ENCODE measurements at places on chromosomes 13 and 19.

DNA sequence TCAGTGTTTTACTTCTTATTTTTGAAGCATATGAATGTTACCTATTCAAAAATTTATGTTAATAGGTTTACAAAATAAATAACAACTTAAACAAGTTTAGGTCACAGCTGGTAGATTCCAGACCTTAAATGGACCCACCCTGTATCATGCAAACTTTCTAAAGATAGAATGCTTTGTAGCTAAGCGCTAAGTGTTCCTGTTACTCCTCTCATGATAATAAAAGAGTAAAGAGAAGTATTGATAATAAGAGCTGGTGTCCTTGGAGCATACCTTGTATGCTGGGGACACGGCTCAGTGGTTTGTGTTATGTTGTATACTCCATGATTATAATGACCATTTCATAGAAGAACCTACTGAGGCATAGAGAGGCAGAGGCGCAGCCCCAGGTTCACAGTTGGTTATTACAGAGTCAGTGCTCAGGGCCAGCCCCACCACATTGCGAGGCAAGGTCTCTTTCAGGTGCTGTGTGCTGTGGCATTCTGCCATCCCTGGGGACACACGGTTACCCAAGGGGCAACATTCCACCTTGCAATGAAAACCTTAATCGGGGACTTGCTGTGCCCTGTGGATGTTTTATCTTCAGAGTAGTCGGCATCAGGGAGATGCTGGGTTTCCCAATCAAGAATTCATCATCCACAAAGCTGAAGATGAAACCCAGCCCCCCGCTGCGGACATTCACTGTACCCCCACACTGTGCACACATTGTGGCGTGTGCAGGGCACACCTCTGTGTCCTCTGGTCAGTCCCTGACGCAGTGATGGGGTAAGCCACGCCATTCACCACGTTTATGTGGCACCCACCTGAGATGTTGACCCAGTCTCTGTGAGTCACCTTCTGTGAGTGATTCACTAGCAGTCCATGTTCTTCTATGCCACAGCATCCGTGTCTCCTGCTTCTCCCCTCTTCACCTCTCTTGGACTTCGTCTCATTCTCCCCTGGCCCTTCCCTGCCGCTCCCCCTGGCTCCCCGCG is 186.7 kb downstream of the COL4A1 start:
- H3K36me3 ChIP-seq, result no peaks in the 10 kb centered on the region
- no peak overlapping the region for H3K4me3 ChIP-seq
- DNase-seq, result no peak
- no peaks in the 10 kb centered on the region for H3K4me1 ChIP-seq
- no peak overlapping the region for H3K27ac ChIP-seq

DNA sequence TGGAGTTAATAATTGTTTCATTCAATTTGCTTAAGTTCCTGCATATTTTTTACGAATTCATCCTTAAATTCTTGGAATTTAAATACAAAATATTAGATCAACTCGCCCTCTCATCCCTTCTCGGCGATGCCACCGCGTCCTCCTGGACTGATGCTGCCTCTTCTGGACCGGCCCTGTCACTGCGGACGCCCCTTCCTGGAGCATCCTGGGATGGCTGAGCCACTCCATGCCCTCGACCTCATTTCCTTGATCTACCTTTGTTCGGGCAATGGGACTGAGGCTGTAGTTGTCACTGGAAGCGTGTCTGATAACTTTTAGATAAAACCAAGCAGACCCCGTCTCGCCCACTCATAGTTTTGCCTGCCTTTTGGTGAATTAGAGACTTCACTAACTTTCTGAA is 283.7 kb downstream of the TEX29 start:
- DNase-seq, result no peak
- no peak overlapping the region for H3K4me3 ChIP-seq
- no peak overlapping the region for H3K27ac ChIP-seq
- H3K27me3 ChIP-seq, result no peaks in the 10 kb centered on the region
- H3K4me1 ChIP-seq, result no peaks in the 10 kb centered on the region
- no peaks in the 10 kb centered on the region for H3K36me3 ChIP-seq

- peaks cover 16% of the 10 kb centered on the region for H3K4me1 ChIP-seq
- no peaks in the 10 kb centered on the region for H3K36me3 ChIP-seq
- H3K27me3 ChIP-seq, result no peaks in the 10 kb centered on the region
- no peak overlapping the region for H3K27ac ChIP-seq
- no peak for DNase-seq
Measured at GRCh38 chr19:3690551-3691371, 9.5 kb downstream of the PIP5K1C start.

- no peak for DNase-seq
- peak overlapping the region; percentile 74 for H3K4me3 ChIP-seq
- peaks cover 22% of the 10 kb centered on the region for H3K4me1 ChIP-seq
- no peaks in the 10 kb centered on the region for H3K36me3 ChIP-seq
- peak overlapping the region; percentile 78 for H3K27ac ChIP-seq
Measured at GRCh38 chr19:459724-460511, 915 bp downstream of the SHC2 start.

GRCh38 chr19:19546751-19547162 is 8.7 kb downstream of the CILP2 start:
- H3K4me3 ChIP-seq, result no peak overlapping the region
- peaks cover 10% of the 10 kb centered on the region for H3K4me1 ChIP-seq
- peaks cover 45% of the 10 kb centered on the region for H3K27me3 ChIP-seq
- DNase-seq, result no peak
- no peaks in the 10 kb centered on the region for H3K36me3 ChIP-seq

GRCh38 chr13:32663660-32664059 is 77.4 kb downstream of the PDS5B start:
- no peak overlapping the region for H3K4me3 ChIP-seq
- H3K27me3 ChIP-seq, result no peaks in the 10 kb centered on the region
- no peak for DNase-seq
- no peak overlapping the region for H3K27ac ChIP-seq
- peaks cover 6% of the 10 kb centered on the region for H3K36me3 ChIP-seq

GRCh38 chr13:109655206-109655600 is 131.2 kb downstream of the IRS2 start:
- H3K36me3 ChIP-seq, result no peaks in the 10 kb centered on the region
- no peak for DNase-seq
- no peak overlapping the region for H3K4me3 ChIP-seq
- H3K4me1 ChIP-seq, result peaks cover 20% of the 10 kb centered on the region
- H3K27me3 ChIP-seq, result no peaks in the 10 kb centered on the region

GRCh38 chr13:96178759-96179158 is 88.9 kb downstream of the HS6ST3 start:
- H3K27ac ChIP-seq, result no peak overlapping the region
- no peaks in the 10 kb centered on the region for H3K27me3 ChIP-seq
- DNase-seq, result no peak
- no peak overlapping the region for H3K4me3 ChIP-seq
- no peaks in the 10 kb centered on the region for H3K36me3 ChIP-seq

DNA sequence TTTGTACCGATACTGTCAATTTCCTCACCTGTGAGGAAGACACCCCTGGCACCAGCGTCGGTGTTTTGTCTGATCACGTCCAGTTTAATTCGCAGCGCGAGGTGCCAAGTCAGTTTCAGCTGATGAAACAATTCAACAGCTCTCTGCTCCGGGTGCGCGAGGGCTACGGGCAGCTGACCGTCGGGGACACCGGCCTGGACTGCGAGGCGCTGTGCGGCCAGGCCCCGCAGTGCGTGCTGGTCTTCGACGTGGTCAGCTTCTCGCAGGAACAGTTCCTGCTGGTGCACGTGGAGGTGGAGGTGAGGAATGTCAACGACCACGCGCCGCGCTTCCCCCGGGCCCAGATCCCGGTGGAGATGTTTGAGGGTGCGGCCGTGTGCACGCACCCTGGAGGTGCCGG is 171.5 kb downstream of the OLFM4 start:
- no peak overlapping the region for H3K27ac ChIP-seq
- no peak for DNase-seq
- H3K4me3 ChIP-seq, result no peak overlapping the region
- H3K4me1 ChIP-seq, result peaks cover 8% of the 10 kb centered on the region
- H3K36me3 ChIP-seq, result no peaks in the 10 kb centered on the region

GRCh38 chr19:28514166-28514565 is 698.8 kb downstream of the UQCRFS1 start:
- no peak overlapping the region for H3K4me3 ChIP-seq
- DNase-seq, result no peak
- H3K36me3 ChIP-seq, result no peaks in the 10 kb centered on the region

GRCh38 chr13:50670847-50671496 is 172.5 kb downstream of the DLEU7 start:
- H3K27ac ChIP-seq, result peak overlapping the region; percentile 57
- H3K36me3 ChIP-seq, result no peaks in the 10 kb centered on the region

DNA sequence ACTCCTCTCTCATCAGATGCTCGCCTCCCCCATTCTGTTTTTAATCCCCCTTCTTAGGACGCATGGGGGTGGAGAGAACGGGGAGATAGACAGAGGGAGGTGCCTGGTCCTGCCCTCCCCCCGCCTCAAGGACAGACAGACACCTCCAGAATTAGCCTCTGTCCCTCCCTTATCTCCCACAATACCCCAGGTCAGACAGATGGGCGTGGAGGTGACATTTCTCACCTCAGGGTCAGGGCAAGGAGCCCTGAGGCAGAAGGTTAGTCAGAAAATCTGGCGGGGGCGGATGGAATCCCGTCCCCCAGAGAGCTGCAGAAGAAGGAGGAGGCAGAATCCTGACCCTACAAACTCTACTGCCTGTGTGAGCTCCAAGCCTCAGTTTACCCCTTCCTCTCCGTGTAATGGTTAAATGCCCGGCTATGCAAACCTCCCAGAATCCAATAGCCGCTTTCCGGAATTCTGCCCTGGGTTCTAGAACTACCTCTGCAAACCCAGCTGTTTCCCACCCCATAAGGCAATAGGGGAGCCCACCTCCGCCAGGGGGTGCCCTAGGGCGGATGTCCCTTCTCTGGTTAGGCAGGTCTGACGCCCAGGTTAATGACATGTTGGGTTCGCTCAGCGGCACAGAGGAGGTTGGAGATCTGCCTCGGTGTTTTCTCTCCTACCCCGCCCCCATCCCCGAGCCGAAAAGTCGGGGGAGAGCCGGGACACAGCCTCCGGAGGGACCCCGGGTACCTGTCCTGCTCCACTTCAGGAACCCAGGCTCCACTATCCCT is 900 bp downstream of the PPP1R13L start:
- no peaks in the 10 kb centered on the region for H3K27me3 ChIP-seq
- peak overlapping the region; percentile 96 for H3K27ac ChIP-seq
- H3K36me3 ChIP-seq, result peaks cover 2% of the 10 kb centered on the region
- H3K4me1 ChIP-seq, result peaks cover 76% of the 10 kb centered on the region
- H3K4me3 ChIP-seq, result peak overlapping the region; percentile 68

- H3K27me3 ChIP-seq, result peaks cover 12% of the 10 kb centered on the region
- no peak overlapping the region for H3K27ac ChIP-seq
- peaks cover 14% of the 10 kb centered on the region for H3K4me1 ChIP-seq
- peak; percentile 65 for DNase-seq
- no peak overlapping the region for H3K4me3 ChIP-seq
Measured at GRCh38 chr13:113126265-113127150, 3.9 kb downstream of the F10 start.

DNA sequence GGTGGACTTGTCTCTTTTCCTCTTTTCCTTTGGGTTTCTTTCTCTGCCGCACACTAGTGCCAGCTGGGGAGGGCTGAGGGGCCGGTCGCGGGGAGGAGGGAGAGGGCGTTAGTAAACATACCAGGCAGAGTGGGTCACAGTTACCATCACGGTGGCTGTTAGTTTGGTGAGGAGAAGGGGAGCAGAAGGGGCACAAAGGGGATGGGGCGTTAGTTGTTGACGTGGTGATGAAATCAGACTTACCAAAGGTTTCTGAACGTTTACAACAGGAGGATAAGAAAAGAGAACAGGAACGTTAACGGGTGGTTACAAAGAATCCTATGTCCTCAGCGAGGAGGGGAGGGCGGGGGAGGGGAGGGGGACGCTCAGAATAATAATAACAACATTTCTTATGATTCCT is 77.9 kb downstream of the PTPRS start:
- H3K4me1 ChIP-seq, result peaks cover 17% of the 10 kb centered on the region
- no peak for DNase-seq
- no peak overlapping the region for H3K4me3 ChIP-seq
- peaks cover 26% of the 10 kb centered on the region for H3K36me3 ChIP-seq
- no peaks in the 10 kb centered on the region for H3K27me3 ChIP-seq

- H3K4me1 ChIP-seq, result no peaks in the 10 kb centered on the region
- no peak overlapping the region for H3K27ac ChIP-seq
- no peak overlapping the region for H3K4me3 ChIP-seq
- peaks cover 4% of the 10 kb centered on the region for H3K27me3 ChIP-seq
- no peaks in the 10 kb centered on the region for H3K36me3 ChIP-seq
- DNase-seq, result no peak
Measured at GRCh38 chr19:35059006-35059798, 17.7 kb downstream of the HPN start.

DNA sequence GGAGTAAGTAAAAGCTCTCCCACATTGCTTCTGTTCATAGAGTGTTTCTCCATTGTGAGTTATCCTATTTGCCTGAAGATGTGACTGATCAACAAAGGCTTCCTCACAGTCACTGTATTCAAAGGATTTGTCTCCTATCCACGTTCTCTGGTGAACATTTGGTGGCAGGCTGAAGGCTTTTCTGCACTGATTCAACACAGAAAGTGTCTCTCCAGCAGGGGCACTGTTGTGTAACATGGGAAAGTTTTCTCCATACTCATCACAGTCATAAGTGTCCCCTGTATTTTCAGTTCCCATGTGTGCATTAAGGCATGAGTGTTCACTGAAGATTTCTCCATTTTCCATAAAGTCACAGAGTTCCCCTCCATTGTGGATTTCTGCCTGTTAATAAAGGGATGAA is 17.6 kb downstream of the ZNF121 start:
- H3K4me1 ChIP-seq, result no peaks in the 10 kb centered on the region
- no peaks in the 10 kb centered on the region for H3K27me3 ChIP-seq
- no peak for DNase-seq
- H3K36me3 ChIP-seq, result peaks cover 79% of the 10 kb centered on the region

DNA sequence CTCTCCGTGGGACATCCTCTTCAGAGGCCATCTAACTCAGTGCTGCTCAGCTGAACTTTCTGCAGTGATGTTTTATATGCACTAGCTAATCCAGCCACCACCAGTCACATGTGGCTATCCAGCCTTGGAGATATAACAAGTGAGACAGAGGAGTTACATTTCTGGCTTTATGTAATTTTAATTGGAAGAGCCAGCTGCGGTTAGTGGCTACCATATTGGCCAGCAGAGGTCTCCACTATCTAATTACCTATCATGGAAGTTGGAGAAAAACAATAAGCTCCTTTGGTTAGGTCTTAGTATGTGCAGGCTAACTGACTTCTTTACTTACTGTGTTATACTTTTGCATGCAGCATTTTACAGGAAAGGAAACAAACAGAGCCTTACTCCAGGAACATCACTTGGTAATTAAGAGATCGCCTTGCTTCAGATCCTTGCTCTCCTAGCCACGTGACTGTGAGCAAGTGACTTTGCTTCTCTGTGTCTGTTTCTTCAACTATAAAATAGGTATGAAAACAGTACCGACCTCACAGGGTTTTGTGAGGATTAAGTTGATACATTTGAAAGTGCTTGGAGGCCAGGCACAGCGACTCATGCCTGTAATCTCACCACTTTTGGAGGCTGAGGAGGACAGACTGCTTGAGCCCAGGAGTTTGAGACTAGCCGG is 1.6 kb upstream of the KLK10 start:
- DNase-seq, result no peak
- peaks cover 67% of the 10 kb centered on the region for H3K27me3 ChIP-seq
- H3K4me1 ChIP-seq, result peaks cover 44% of the 10 kb centered on the region
- H3K36me3 ChIP-seq, result no peaks in the 10 kb centered on the region
- no peak overlapping the region for H3K27ac ChIP-seq

- peak; percentile 20 for DNase-seq
- no peak overlapping the region for H3K4me3 ChIP-seq
- H3K27ac ChIP-seq, result no peak overlapping the region
Measured at GRCh38 chr13:111957913-111958450, 109.0 kb upstream of the SOX1 start.

- H3K4me3 ChIP-seq, result no peak overlapping the region
- DNase-seq, result no peak
- no peak overlapping the region for H3K27ac ChIP-seq
- no peaks in the 10 kb centered on the region for H3K27me3 ChIP-seq
Measured at GRCh38 chr13:20501120-20501519, 24.5 kb downstream of the CRYL1 start.

All from suprapubic skin (tissue), 4 donors.